ENCODE measurements at places on chromosomes 6 and 20.

DNA sequence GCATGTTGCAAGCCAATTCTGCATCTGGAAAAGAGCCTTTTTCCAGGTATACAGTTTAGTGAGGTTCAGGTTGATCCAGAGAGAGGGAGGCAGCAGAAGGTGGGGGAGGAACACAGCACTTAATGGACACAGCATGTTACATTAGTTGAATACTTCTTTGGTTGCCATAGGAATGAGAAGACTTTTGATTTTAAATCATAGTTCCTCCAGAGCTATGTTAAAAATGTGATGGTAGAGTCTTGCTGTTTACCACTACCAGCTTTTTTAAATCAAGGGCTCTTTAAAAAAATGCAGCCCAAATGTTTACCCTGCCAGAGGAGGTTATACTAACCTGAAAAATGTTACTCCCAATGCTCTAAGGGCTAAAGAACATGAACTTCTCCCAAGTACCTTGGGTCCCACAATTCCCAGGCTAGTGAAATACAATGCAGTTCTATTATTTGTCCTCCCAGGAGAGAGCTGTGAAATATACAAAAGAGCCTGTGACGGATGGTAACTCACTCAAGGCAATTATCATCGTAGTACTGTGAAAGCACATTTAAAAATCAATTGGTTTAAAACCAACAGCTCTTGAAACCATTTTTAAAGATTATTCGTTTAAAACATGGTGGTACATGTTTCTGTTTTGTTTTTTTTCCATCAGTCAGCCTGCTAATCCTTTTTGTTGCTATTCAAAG lies 6.9 kb upstream of the PHACTR1 start:
- no peak for DNase-seq

GRCh38 chr6:26536571-26537159 lies 1.5 kb upstream of the HMGN4 start:
- no peak for DNase-seq

- DNase-seq = no peak
These were observed 67.9 kb upstream of the BTN3A2 start for GRCh38 chr6:26296857-26297648.

- no peak for DNase-seq
These were observed 35.3 kb downstream of the FOXQ1 start for GRCh38 chr6:1347161-1347560.

DNA sequence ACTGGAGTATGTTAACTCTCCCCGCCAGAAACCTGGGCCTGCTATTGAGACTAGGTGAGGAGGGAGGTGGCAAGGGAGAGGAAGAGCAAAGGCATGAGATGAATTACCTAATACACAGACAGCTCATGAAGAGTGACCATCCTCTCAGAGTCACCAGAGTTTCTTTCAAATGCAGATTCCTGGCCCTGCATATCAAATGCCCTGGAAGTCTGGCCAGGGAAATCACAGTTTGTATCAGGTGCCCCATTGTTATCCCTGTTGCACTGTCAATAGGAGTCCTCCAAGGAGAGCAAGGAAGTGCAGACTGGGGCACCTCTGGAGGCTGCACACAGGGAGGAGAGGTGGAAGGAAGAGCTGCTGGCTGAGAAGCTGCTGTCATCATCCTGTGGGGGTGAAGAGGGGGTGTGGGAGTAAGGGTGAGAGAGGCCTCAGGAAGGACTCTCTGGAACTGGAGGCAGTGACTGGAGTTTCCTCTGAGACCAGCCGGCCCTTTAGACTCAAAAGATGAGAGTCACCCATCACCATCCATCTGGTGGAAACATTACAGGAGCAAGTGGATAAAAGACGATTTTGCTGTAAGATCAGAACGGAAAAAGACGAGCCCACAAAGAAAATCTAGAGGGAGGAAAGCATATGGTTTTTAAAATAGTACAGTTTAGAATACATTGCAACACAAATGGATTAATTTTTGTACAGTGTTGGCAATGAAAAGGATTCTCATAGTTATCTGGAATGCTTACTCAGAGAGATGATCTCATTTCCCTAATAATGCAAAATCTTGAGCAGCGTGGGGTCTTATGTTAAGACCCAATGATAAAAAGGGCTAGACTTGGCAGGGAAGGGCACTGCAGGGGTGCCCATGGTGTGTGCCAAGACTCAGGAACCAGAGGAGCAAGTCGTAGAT lies 268.1 kb downstream of the UST start:
- no peak for DNase-seq

DNA sequence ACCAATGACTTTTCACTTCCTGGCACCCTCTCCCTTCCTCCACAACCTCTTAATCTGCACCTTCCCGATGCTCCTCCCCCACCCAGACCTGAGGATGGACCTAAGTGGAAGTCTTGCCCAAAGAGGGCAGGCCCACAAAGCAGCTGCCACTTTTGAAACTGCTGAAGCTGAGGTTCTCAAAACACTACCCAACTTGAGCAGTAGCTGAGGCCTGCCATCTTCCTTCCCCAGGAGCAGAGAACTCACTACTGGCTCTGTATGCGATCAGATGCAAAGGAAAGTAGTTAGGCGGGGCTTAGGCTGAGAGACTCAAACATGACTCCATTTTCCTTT lies 1.5 kb downstream of the HM13 start:
- no peak for DNase-seq

DNA sequence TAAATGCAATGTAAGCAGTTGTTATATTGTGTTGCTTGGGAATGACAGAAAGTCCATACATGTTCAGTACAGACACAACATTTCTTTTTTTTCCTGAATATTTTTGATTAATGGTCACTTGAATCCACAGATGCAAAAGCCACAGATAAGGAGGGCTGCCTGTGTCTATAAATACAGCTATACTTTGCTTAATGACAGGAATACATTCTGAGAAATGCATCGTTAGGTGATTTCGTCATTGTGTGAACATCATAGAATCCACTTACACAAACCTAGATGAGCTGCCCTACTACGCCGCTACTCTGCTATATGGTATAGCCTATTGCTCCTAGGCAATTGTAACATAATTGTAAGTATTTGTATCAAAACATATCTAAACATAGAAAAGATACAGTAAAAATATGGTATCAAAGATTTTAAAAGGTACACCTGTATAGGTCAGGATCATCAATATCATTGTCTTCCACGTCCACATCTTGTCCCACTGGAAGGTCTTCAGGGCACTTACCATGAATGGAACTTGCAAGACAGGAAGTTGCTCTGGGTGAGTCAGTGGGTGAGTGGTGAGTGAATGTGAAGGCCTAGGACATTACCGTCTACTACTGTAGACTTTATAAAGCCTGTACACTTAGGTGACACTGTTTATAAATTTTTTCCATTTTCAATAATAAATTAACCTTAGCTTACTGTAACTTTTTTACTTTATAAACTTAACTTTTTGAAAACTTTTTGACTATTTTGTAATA lies 27.9 kb upstream of the POPDC3 start:
- DNase-seq = no peak

GRCh38 chr20:48374991-48375595 lies 452.7 kb downstream of the PREX1 start:
- DNase-seq = no peak
